ENCODE measurements at places on chromosomes 5 and 9.

GRCh38 chr5:109792613-109793012 is 102.9 kb downstream of the MAN2A1 start:
- no peak for DNase-seq

- no peak for DNase-seq
Measured at GRCh38 chr5:81718300-81718699, 32.6 kb downstream of the SSBP2 start.

- DNase-seq, result no peak
Measured at GRCh38 chr9:13810510-13810909, 503.4 kb downstream of the NFIB start.

GRCh38 chr5:94944160-94944559 is 325.7 kb downstream of the SLF1 start:
- no peak for DNase-seq

DNA sequence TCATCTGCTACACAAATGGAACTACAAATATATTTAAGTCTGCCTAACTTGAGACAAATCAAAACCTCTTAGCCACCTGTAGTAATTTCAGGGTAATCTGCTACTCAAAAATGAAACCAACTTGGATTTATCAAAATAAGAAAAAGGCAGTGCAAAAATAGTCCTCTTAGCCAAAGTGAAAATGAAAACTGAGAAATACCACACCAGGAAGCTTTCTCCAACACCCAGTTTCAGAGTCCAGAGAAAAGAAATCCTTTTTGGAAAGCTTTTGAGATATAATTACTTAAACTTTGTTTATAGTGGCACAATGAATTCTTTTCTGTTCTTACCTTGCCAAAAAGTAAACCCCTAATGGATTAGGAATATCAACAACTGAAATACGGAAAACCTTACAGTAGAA is 990.4 kb downstream of the EFNA5 start:
- no peak for DNase-seq

GRCh38 chr9:88660611-88661010 is 125.6 kb downstream of the NXNL2 start:
- no peak for DNase-seq

DNA sequence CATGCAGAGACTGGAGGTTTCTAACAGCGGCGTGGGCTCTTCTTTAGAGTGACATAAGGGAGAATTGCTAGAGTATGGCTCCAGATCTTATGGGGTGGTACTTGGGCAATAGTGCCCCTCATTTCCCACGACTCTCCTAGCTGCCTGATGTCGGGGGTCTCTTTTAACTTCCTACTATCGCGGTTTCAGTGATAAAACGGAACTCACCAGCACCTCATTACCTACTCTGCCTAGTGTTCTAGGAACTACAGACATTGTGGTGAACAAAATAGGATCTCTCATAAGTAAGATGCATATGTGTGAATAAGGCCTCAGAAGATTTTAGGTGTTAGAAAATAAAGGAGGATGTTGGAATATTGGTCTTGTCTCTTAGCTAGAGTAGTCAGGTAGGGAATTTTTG is 1.1 kb downstream of the ICE1 start:
- DNase-seq, result no peak

GRCh38 chr5:147234825-147235635 is at the start of gene STK32A:
TSS of gene STK32A (plus strand) at chr5:147235026. CDS start at chr5:147239635, 4,609 bp downstream.
- peak; percentile 48 for DNase-seq

- no peak for DNase-seq
Measured at GRCh38 chr5:65903581-65903980, 22.8 kb upstream of the ERBIN start.

DNA sequence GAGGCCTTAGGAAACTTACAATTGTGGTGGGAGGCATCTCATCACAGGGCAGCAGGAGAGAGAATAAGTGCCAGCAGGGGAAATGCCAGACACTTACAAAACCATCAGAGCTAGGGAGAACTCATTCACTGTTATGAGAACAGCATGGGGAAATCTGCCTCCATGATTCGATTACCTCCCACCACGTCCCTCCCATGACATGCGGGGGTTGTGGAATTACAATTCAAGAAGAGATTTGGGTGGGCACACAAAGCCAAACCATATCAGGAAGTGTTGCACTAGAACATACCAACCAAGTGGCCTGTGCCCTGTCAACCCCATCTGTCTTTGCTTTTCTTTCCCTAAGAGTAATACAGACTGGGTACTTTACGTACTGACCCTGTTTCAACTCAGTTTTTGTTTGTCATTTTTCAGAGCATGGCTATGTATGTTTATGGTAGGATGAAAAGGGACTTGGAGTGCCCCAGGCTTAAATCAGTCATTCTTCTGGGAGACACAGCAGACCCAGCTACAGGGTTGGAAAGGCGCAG is 58.3 kb upstream of the TGFBR1 start:
- DNase-seq, result no peak

DNA sequence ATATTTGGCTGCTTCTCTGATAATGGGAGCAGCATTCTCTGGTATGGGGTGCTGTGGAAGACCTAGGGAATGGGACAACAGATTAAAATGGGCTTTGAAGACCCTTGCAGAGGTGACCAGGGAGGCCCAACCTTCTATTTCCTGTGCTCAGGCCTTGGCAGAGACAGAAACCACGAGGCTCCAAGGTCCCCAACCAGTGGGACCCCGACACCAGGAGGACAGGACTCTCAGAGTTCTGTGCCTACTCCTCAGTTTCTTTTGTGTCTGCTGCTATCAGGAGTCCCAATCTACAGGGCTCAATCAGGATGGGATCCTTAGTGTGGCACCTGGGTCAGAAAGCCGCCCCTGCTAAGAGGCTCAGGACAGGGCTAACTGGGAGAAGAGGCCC is 29.3 kb downstream of the CSF2 start:
- DNase-seq, result no peak

- DNase-seq, result no peak
Measured at GRCh38 chr9:110451726-110452125, 114.1 kb upstream of the TXNDC8 start.

DNA sequence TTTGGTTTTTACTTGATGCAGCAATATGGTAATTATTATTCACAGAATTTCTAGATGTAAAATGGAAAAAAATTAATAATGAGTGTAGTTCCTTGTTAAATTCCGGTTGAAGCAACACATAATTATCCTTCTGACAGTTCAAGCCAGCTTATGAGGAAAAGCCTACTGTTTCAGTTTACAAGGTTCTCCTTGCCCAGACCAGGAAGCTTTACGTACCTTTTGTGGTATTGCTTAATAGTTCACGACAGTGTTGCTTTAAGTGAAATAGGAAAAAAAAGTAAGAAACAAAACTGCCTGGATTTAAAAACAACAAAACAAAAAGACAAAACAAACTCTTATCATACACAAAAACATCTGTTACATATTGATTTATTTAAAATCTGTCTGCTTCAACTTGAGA is 547.3 kb upstream of the C9orf72 start:
- no peak for DNase-seq

DNA sequence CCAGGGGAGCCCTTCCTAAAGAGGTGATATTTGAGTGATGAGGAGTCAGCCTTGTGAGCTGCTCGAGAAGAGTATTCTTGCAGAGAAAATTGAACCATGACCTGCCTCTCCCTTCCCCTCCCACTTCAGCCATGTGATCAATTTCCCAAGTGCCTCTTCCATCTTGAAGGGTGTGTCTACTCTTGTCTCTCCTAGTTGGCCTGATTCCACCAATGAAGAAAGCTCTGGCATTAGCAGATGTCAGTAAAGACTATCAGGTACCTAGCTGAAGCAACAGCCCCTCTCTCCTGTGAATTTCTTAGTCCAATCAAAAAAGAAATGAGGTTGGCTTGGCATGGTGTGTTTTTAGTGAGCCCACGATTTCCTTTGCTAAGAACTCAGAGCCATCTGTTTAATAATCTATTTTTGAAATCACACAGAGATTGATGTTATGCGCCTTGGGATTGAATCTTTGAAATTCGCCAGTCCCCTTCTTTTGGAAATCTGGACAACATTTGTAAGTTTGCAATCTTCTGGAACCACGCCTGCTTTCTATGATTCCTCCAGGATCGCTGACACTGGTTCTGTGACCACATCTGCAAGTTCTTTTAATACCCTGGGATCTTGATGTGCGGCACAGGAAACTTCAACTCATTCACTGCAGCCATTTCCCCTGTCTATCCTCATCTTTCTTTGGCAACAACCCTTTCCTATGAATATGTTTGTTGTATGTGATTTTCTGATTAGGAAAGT is 404.6 kb downstream of the DMRT2 start:
- no peak for DNase-seq

DNA sequence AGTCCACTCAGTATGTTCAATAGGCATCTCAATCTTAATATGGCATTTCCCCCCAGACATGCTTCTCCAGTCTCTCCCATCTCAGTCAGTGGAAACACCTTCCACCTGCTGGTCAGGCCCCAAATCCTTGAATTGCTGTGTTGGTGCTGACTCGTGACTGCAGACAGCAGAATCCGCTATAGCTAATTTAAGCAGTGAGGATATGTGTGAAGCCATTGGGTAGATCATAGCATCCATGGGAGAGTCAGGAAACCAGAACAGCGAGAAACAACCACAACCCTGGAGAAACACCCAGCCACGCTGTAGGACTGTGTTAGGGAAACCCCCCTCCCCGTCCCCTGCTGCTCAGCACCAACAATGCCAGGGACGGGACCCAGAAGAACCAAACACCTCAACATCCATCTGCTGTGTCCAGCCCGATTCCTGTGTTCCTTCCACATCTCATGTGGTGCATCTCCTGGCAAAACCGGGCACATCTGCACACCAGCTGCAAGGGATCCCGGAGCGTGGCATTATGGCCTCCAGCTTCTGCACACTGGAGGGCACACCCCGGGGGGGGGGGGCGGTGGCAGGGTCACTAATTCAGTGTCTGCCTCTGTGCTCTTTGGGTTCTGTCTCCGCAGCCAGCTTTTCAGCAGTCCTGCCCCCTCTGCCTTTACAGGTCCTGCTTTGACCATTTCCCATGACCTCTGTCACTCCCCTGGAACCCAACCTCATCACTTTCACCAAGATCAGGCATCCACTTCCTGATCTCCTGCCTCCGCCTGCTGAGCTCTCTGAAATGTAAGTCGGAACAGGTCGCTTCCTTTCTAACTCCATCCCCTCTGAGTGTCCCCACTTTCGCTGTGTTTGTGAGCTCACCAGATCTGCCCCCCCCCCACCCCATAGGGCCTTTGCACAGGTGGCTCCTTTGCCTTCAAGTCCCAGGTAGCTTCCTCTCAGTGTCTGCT is 2.4 kb upstream of the PLEKHG4B start:
- DNase-seq, result no peak

- DNase-seq, result no peak
Measured at GRCh38 chr5:76224898-76225297, 141.7 kb downstream of the SV2C start.

DNA sequence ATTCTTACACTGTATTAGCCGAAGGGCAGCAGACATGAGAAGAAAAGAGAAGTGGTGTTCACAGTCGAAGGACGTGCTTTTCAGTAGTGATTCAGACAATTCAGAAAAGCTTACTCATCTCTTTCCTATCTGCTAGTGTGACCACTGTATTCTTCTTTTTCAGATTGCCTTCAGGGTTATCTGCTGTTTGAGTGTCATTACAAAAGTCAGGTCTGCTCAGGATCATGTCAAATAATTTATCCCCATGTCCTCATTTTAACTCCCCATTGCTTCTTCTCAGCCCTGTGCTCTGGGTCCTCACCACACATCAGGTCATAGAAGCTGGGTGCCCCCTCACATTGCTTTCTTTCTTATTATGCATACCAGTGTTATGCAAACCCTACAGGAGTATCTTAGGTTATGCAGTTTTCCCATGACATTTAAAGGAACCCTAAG is 394.0 kb downstream of the CETN3 start:
- DNase-seq, result no peak

DNA sequence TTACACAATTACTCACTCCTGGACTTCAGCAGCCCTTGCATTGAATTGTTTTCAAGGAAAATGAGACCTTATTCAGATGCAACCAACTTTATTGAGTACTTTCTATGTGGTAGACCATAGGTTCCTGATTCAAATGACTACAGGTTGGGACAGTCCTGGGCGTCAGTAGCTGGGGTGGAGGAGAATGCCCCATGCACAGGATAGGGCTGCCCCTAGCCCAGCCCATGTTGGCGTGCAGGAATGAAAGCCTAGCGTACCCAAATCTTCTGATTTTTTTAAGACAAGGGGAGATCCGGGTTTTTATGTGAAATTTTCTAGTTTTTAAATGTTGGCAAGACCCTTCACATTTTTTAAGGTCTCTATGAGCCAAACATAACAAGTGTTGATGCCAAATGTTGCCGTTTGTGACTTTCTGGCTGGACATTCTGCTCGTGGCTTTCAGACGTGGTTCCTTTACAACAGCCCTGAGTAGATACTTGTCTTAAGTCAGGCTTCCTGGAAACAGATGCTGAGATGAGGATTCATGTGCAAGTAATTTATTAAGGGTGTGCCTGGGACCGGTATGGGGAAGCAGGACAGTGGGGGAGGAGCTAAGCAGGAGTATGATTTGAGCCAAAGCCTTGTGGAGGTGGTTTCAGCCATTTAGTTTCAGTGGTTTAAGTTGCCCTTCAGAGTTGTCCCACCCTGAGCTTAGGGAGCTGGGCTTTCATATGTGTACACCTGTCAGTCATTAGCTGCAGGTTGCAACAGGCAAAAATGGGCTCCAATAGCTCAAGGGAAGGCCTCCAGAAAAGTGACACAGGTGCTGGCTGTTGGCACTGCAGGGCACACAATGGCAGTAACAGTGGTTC is 154.1 kb downstream of the NTRK2 start:
- no peak for DNase-seq

GRCh38 chr5:66247176-66247960 is 103.3 kb downstream of the SREK1 start:
- no peak for DNase-seq

- no peak for DNase-seq
Measured at GRCh38 chr5:153883854-153884611, 154.7 kb downstream of the FAM114A2 start.

DNA sequence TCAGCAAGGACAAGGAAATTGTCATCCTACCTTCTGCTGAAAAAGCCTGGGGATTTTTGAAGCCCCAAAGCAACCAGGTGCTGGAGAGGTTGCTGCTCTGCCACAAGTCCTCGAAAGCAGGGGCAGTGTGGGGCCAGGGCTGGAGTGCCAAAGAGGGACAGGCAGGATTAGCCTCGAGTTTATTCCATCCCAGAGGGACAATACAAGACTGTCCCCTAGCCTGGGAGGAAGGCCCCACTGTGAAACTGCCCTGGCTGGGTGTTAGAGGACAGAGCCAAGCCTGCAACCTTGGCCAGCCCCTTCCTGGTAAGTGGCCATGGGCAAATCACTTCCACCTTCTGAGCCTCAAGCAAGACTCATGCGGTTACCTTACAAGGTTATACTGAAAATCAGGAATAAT is 55.1 kb downstream of the WHRN start:
- DNase-seq, result no peak

- no peak for DNase-seq
Measured at GRCh38 chr9:122370869-122371755, at the start of gene PTGS1. TSS of gene PTGS1 (plus strand) at chr9:122371024. CDS start at chr9:122371085, 61 bp downstream.

Data from left renal pelvis (tissue), 4 donors.